MV-4-11 (cell line): ENCODE measurements at places on chromosomes 16 and 17.

- no peak for DNase-seq
These were observed 81.1 kb downstream of the VPS35L start for GRCh38 chr16:19636436-19637267.

DNA sequence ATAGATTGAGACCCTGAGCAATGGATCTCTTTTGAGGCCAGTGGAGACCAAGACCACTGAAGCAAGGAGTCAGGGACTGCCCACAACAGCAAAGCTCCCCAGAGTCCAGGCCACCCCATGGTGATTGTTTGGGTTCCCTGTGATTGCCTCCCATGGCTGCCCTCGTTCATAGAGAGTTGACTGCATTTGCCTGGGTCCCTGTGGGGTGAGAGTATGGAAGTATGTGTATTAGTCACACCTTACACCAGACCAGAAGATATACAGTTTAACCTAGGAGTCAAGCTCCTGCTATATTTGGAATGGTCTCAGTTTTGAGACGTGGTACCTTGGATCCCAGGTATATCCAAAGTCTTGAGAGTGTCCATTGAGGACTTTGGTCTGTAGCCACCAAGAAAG lies 20.2 kb downstream of the HLF start:
- no peak for DNase-seq

DNA sequence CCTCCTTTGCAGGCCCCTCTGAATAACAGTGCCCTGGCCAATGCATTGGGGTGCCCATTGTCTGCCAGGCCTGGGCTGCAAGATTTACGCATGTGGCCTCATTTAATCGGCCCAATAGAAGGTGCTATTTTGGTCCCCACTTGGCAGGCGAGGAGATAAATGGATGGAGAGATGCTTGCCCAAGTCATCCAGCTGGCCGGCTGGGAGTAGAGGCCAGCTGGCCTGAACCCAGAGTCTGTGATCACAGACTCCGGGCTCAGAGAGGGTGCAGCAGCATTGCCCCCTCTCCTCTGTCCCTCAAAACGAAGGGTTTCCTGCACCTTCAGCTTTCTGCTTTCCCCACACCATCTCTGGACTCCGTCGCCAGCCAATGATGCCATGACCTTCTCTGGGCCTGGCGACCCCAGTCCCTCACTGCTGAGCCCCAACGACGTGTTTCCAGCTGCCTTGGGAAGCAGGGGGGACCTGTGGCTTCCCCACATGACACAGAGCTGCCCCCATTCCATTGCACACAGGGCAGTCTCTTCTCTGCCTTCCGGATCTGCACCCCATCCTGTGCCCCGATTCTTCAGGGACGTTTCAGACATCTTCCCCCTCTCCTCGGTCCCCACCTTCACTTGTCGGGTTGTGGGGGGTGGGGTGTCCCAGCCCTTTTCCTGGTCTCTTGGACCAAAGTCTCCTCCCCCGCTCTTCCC lies 3.5 kb upstream of the ADGRG1 start:
- DNase-seq, result no peak

- no peak for DNase-seq
These were observed 15.5 kb upstream of the NAGLU start for GRCh38 chr17:42520540-42520951.

DNA sequence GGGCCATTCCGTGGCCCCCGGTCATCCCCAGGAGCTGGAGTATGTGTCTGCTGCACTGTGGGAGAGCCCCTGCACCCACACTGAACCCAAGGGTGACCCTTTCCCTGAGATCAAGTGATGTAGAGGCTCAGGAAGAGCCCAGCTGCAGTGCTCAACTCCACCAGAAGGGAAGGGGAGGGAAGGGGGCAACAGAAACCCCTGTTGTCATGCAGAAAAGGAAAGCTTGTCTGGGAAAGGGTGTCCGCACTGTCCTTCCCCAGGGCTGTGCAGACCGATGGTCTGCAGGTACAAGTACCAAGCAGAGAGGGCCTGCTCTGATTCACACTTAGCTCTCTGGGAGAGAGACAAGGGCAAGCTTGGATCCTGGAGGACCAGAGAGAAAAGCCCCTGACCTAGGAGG lies 45.7 kb upstream of the TOB1 start:
- no peak for DNase-seq

GRCh38 chr16:28208824-28209223 lies 2.9 kb downstream of the XPO6 start:
- DNase-seq, result no peak

- DNase-seq, result no peak
These were observed 8.5 kb downstream of the MMP28 start for GRCh38 chr17:35786941-35787432.

GRCh38 chr16:84166796-84167695 lies 19.8 kb downstream of the TAF1C start:
- no peak for DNase-seq

DNA sequence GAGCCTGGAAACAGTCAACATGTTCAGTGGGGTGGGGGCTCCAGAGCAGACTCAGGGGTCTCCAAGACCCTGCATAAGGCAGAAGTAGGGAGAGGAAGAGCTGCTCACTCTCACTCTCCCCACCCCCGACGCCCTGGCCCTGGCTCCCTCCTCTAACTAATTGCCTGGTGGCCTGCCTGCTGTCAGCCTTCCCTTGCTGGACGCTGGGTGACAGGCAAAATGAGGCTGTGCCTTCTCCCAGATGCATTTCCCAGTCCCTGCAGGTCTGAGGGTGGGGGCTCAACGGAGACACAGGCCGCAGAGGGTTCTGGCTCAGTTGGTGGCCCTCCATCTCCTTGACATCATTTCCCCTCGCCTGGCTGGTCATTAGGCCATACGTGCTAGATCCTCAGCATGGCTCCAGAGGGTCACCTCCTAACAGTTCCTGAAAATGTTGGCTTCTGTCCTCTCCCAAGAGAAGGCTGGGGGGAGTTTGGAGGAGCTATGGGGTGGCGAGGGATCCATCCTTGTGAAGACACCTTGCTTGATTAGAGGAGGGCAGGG lies 1.4 kb downstream of the FMNL1 start:
- no peak for DNase-seq

DNA sequence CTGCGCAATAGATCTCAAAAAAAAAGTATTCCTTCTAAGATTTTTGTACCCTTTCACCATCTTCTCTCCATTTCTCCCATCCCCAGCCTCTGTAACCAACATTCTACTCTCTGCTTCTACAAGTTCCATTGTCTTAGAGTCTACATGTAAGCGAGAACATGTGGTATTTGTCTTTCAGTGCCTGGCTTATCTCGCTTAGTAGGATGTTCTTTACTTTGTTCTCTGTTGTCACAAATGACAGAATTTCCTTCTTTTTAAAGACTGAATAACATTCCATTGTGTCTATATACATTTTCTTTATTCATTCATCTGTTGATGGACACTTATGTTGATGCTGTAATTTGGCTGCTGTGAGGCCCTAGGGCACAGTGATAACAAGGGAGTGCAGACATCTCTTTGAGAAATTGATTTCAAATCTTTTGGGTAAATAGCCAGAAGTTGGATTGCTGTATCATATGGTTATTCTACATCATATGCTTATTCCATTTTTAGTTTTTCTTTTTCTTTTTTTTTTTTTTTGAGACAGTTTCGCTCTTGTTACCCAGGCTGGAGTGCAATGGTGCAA lies 37.7 kb upstream of the MYH10 start:
- DNase-seq, result no peak

- no peak for DNase-seq
These were observed 36.2 kb upstream of the PPM1D start for GRCh38 chr17:60563743-60564142.
